Memory B cell (primary cell): ENCODE measurements at places on chromosomes 5 and 9.

DNA sequence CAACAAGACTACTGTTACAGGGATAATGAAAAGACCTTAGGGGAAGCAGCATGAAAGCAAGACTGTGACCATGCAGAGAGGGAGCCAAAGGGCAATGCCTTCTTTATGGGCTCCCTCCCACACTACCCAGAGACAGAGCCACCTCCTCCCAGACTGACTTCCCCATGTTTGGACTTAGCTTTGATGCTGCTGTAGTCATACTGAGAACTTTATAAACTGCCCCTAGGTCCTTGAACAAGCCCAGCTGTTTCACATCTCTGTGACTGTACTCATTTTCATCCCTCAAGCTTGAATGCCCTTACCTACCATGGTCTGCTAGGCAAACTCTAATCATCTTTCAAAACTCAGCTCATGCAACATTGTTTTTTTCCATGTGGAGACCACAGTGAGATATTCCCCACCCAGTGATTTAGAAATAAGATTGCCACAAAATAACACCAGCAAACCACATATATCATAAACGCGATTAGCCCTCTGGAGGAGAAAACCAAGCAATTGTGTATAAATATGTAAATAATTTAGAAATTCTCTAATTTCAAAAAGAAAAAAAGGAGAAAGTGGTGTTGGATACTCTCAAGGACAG, 23.4 kb upstream of the FAM169A start:
- no peak for DNase-seq

- no peak for DNase-seq
Measured at GRCh38 chr9:14415947-14416346, 102.0 kb upstream of the NFIB start.

DNA sequence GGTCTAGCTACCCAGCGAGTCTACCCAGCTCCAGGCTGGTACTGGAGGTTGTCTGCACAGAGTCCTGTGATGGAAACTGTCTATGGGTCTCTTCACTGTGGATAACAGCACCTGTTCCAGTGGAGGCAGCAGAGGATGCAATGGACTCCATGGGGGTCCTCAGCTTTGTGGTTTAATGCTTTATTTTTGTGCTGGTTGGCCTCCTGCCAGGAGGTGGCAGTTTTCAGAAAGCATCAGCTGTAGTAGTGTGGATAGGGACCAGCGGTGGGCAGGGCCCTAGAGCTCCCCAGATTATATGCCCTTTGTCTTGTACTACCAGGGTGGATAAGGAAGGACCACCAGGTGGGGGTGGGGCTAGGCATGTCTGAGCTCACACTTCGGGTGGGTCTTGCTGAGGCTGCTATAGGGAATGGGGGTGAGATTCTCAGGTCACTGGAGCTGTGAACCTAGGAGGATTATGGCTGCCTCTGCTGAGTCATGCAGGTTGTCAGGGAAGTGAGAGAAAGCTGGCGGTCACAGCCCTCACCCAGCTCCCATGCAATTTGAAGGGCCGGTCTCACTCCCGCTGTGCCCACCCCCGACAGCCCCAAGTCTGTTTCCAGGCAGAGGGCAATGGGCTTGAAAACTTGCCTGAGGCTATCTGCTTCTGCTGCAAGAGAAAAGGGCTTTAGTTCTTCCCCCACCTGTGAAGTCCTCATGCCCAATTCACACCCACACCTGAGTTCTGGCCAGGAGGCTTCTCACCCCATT, 397.1 kb downstream of the TLE1 start:
- no peak for DNase-seq

GRCh38 chr5:133890776-133891280, 77.6 kb downstream of the C5orf15 start:
- no peak for DNase-seq

GRCh38 chr5:126054577-126055347, 368.4 kb upstream of the GRAMD2B start:
- DNase-seq = no peak

DNA sequence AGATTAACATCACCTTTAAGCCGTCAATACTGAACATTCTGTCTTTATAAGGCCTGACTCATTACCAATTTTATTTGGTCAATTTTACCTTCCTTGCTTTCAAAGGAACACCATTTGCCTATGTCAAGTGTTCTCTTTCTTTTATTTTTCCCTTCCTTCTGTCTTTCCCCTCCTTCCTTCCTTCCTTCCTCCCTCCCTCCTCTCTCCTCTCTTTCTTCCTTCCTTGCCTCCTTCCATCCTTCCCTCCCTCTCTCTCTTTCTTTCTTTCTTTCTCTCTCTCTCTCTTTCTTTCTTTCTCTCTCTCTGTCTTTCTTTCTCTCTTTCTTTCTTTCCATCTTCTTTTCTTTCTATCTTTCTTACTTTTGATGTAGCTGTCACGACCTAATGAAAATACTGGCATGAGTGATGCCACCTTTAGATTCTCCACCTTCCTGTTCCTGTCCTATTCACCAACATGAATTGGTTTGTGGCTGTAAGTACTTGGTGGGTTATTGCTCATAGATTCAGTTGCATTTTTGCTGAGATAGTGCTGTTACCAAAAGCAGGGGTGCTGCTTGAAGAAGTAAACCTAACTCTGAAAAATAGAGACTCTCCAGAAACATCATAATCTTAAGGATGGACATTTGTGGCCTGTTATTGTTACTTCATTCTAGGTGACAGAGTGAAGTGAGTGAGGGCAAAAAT, 33.8 kb downstream of the DOCK8 start:
- no peak for DNase-seq

- DNase-seq = no peak
Measured at GRCh38 chr5:158814521-158814920, 285.2 kb downstream of the EBF1 start.

GRCh38 chr5:83899326-83899970, 178.8 kb upstream of the HAPLN1 start:
- DNase-seq = no peak

DNA sequence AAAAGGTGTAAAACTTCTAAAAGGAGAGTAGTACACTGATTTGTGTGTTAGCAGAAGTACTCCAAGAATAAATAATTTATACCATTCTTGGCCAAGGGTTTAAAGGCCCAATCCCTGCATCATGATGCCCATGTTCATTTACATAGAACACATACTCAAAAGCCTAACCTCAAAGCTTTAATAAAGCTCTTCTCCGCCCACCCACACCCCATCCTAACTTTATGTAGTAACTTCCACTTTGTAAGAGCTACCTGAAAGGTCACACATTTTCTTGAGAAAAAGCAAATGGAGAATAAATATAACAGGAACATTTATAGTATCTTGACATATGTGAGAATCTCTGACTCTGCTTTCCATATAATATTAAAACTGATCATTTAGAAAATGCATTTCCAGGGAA, 148.8 kb upstream of the FREM1 start:
- DNase-seq = no peak

DNA sequence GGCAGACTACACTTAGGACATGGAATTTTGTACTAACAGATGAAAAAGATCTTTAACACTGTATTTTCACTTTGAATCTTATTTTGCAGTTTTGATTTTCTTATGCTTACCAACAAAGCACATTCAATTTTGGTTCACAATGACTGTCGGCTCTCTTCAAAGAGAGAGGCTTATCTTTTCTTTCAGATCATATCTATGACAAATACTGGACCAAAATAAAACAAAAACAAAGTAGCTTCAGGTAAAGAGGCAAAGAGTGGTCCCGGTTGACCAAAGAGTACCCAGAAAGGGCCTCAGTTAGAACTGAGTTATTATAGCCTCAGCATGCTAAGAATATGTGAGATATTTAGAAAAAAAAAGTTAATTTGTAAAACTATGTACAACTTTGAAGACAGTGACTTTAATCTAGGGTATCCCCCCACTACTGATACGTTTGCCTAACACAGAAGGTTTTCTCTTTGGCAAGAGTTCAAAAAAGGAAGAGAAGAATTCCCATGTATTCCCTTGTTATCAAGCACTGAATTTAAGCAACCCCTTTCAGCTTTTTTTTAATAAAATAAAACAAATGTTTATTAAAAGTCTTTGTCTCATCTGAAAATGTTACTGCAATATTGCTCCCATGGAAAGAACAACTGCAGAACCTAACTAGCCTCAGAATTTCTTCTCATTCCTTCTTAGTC, 50.5 kb downstream of the NR6A1 start:
- DNase-seq = no peak

- no peak for DNase-seq
Measured at GRCh38 chr5:107414802-107415201, 255.9 kb downstream of the EFNA5 start.

- no peak for DNase-seq
Measured at GRCh38 chr5:15798006-15798405, 298.0 kb downstream of the FBXL7 start.

GRCh38 chr9:138096519-138096845, 218.9 kb downstream of the CACNA1B start:
- DNase-seq = no peak

- DNase-seq = no peak
Measured at GRCh38 chr5:179164331-179165311, 104.4 kb downstream of the ZNF354C start.

- no peak for DNase-seq
Measured at GRCh38 chr9:94780516-94780950, 54.0 kb downstream of the AOPEP start.
